ENCODE measurements at places on chromosomes 12 and 14.
A peak's percentile ranks its signal among the peaks of the same experiment; 100 is the strongest.

GRCh38 chr14:58367296-58367695 lies 28.4 kb upstream of the TOMM20L start:
- H3K27ac ChIP-seq, result no peak overlapping the region
- peaks cover 26% of the 10 kb centered on the region for H3K36me3 ChIP-seq
- no peak overlapping the region for H3K4me3 ChIP-seq
- no peaks in the 10 kb centered on the region for H3K27me3 ChIP-seq
- H3K4me1 ChIP-seq, result no peaks in the 10 kb centered on the region
- no peak for DNase-seq

DNA sequence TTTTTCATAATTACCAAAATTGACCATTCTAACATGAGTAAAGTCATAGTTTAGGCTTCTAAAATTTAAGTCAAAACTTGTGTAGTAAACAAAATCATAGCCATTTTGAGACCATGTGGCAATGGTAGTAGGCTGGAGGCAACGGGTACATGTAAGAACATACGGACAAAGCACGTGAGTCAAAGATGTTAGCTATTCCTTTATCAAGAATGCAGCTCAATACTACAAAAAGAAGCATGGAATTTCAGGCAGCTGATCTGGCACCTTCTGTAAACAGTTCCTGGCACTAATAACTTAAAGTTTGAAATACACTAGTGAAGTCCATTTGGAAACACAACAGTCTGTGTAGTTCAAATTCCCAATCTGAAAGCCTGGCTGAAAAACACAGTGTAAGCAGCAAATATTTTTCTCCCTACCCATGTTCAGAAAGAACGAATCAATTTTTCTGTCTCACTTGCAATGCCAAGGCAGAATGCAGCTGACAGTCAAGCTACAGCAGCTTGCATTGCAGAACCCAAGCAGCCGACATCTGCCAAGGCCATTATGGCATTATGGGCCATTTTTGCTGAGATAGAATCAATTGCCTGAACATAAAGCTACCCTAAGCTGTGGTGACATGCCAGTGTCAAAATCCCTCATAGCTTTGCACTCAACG lies 29.3 kb downstream of the MYF5 start:
- no peak overlapping the region for H3K4me3 ChIP-seq
- no peaks in the 10 kb centered on the region for H3K36me3 ChIP-seq
- H3K27ac ChIP-seq, result no peak overlapping the region
- H3K4me1 ChIP-seq, result no peaks in the 10 kb centered on the region
- no peaks in the 10 kb centered on the region for H3K27me3 ChIP-seq

DNA sequence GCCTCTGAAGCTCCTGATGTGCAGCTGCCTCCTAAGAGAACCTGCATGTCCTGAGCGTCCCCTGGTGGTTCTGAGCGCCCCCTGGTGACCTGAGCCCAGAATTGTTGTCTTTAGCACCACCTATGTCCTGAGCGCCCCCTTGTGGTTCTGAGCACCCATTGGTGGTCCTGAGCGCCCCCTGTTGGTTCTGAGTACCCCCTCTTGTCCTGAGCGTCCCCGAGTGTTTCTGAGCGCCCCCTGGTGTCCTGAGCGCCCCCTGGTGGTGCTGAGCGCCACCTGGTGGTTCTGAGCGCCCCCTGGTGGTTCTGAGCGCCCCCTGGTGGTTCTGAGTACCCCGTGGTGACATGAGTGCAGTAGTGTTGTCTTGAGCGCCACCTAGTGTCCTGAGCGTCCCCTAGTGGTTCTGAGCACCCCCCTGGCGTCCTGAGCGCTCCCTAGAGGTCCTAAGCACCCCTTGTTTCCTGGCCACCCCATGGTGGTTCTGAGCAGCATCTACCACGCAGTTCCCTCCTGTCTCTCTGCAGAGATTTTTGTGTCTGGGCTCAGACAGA lies 782.5 kb downstream of the TMEM121 start:
- no peak overlapping the region for H3K27ac ChIP-seq
- H3K36me3 ChIP-seq, result no peaks in the 10 kb centered on the region
- peak; percentile 42 for DNase-seq
- H3K4me3 ChIP-seq, result no peak overlapping the region

DNA sequence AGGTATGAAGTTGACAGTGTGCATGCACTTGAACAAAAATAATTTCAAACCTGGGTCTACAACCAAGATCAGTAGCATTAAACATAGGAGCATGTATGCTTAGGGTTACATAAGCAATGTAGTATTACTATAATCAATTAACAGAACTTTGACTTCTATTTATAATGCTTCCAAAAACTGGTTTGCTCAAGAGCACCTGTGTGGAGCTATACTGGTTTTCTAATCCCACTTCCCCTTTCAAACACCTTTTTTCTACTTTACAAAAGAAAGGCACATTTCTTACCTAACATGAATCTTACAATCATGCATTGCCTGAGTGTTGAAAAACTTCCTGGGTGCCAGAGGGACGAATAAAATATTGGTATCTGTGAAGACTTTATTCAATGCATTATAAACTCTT lies 72.7 kb downstream of the EFCAB11 start:
- H3K4me1 ChIP-seq, result no peaks in the 10 kb centered on the region
- no peak overlapping the region for H3K4me3 ChIP-seq
- no peak for DNase-seq
- H3K36me3 ChIP-seq, result no peaks in the 10 kb centered on the region
- H3K27ac ChIP-seq, result no peak overlapping the region
- H3K27me3 ChIP-seq, result no peaks in the 10 kb centered on the region

All from neural progenitor cell (in vitro differentiated cells).